ENCODE measurements at places on chromosomes 3 and 15.

GRCh38 chr3:8621872-8622271 is 22.7 kb downstream of the SSUH2 start:
- DNase-seq: no peak

DNA sequence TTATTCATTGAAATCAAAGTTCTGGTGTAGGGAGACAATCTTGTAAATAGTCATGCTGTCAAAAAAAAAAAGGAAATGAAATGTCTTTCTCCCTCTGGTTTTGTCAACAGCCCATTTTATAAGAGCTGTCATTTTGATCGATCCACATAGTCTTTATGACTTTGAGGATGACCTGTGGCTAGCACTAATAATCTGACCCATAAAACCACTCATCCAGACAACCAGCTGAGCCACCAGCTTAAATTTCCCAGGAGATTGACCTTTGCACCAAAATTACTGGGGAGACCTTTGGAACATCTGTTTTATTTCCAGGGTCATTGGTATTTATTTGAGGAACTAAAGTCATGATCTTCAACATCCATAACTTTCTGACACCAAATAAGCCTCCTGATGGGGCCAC is 98.5 kb upstream of the MME start:
- DNase-seq: no peak

GRCh38 chr3:152222327-152222726 is 46.4 kb upstream of the MBNL1 start:
- no peak for DNase-seq

DNA sequence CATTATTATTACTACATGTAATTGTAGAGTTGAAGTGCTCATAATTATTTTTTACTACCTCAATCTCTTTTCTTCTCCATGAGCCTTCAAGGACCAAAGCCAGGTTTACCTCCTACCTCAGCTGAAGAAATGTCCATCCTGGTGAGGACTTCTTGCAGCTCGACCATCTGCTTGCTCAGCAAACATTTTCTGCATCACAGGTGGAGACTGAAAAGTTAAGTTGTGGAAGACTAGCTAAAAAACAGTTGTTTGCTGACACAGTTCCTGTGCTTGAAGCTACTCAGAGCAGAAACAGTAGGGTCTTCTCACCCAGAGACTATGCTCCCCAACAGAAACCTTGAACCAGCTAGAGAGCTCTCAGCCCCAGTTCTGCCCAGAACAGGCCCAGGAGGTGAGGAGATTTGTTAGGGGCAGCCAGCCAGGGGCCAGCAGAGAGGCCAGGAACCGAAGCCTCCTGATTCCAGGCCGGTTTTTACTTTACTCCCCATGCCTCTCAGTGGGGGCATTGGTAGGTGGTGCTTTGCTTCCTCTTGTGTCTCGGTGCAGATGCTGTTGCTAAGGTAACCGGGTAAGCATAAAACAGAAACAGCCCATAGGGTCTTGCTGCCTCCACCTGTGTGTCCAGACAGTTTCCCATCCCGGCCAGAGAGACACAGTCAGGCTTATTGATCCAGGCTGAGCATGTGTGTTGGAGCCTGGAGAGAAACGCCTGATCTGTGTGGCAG is 54.9 kb downstream of the CCNL1 start:
- no peak for DNase-seq

GRCh38 chr3:59258550-59259260 is 208.9 kb upstream of the CFAP20DC start:
- DNase-seq: peak; percentile 5

Data from NCI-H1092 treated with DMSO at 0.1 percent for 48 hours (cell line).